Mucosa of descending colon (tissue), 3 donors: ENCODE measurements at places on chromosomes 2 and 18. TPM values are rescaled to one million over a fixed set of nuclear protein-coding genes. Genes with fewer than 3 reads are reported as not detected.
A peak's percentile ranks its signal among the peaks of the same experiment; 100 is the strongest.

Gene IL1F10
- not detected for total RNA-seq

Gene ANXA4
- total RNA-seq = 228 TPM

Gene EPB41L3
- 83.3 TPM for total RNA-seq

GRCh38 chr2:181778621-181779201 is 98.4 kb upstream of the NEUROD1 start:
- no peak for DNase-seq

DNA sequence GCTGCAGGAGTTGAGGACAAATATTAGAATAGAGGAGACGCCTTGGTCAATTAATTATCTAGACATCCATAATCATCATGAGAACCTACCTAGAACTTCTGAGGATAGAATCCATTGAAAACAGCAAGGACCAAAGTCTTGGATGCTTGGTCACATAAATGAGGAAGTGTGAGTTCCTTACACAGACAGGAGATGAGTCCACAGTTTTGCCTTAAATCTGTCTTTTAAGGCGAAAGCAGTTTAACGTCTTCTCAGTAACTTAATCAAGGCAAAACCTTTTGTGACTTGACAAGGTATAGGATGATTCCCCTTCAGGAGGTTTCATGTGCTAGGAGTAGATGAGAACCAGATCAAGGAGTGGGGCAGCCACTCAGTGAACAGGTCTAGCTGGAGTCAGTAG is 1783.2 kb upstream of the CELF4 start:
- no peak for DNase-seq

GRCh38 chr2:135052997-135053474 is 944 bp downstream of the RAB3GAP1 start:
- peak; percentile 25 for DNase-seq

DNA sequence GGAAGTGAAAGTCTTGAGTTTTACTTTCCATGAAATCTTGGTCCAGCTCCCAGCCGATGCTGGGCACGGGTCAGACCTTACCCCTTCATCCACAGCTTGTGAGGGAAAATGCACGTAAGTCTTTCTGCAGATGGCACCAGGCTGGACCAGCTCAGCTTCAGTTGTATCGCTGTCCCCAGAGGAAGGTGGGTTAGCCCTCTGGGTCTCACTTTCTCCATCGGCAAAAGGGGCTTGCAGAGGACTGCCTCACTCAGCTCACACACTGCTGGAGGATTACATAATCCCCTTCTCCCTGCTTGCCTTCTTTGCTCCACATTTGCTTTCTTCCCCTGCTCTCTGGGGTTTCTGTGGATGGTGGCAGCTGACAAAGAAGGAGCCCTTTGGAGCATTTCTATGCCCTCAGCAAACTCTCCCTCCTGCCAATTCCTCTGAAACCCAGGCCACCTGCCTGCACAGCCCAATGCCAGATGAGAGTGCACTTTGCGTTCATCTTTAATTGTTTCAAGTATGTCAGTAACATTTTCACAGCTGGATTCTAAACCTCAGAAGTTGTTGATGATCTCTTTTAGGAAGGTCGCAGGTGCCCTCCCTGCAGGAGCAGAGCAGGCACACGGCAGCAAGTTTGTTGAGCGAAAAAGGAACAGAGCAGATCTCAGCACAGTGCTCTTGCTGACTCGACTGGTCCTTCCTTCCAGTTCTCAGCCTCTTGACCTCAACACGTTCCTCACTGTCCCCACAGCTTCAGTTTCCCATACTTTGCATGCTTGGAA is 155.6 kb upstream of the GLI2 start:
- DNase-seq = no peak
